Activated CD8-positive, alpha-beta memory T cell treated with anti-CD3 and anti-CD28 coated beads, Interleukin-2, amount 10 ng/mL, durations not matched to agents 7 days and 5 days (primary cell): ENCODE measurements at places on chromosomes 13 and 19.

GRCh38 chr13:48644141-48644540, 9.6 kb upstream of the CYSLTR2 start:
- no peak overlapping the region for H3K4me3 ChIP-seq
- no peaks in the 10 kb centered on the region for H3K4me1 ChIP-seq
- no peaks in the 10 kb centered on the region for H3K36me3 ChIP-seq
- no peak for DNase-seq

DNA sequence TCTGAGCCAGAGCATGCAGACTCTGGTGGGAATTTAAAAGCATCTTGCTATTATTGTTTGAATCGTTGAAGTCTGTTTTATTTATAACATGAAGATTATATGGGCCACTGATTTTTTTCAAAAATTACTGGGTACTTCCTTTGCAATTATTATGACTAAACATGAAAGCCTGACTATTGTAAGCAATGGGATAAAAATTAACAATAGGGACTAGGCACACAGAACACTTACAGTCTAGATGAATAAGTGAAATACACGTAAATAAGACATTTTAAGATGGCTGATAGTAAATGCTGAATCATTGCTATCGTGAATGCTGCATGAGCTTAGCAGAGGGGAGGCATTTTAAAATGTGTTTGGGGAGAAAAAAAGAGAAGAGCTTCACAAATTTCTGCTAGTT, 81.0 kb upstream of the MAB21L1 start:
- no peak overlapping the region for H3K27ac ChIP-seq
- no peaks in the 10 kb centered on the region for H3K4me1 ChIP-seq
- no peaks in the 10 kb centered on the region for H3K27me3 ChIP-seq
- DNase-seq = no peak
- H3K36me3 ChIP-seq = no peaks in the 10 kb centered on the region

DNA sequence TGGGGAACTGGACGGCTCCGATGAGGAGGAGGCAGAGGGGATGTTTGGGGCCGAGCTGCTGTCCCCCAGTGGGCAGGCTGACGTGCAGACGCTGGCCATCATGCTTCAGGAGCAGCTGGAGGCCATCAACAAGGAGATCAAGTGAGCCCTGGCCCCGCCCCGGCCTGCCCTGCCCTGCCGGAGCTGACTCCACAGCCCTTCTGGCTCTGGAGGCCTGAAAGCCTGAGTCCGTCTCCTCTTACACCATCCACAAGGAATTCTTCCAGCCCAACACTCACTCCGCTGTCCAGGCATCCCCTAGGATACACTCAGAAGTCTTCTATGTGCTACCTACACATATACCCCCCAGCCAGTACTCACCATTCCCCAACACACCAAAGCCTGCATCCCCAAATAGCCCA, 17.4 kb downstream of the PPFIA3 start:
- H3K27me3 ChIP-seq = peaks cover 6% of the 10 kb centered on the region
- no peak overlapping the region for H3K27ac ChIP-seq
- no peak overlapping the region for H3K4me3 ChIP-seq
- DNase-seq = no peak

- H3K27me3 ChIP-seq = peaks cover 7% of the 10 kb centered on the region
- H3K27ac ChIP-seq = no peak within 1 kb of the TSS
- H3K4me1 ChIP-seq = peaks cover 29% of the 10 kb centered on the region
- no peak within 1 kb of the TSS for H3K4me3 ChIP-seq
Measured at GRCh38 chr19:39704181-39705044, at the start of gene LGALS14. Gene LGALS14 (plus strand): TSS chr19:39704481. CDS start chr19:39704529, 48 bp downstream.

GRCh38 chr13:51194942-51195341, 27.3 kb upstream of the FAM124A start:
- peaks cover 6% of the 10 kb centered on the region for H3K4me1 ChIP-seq
- DNase-seq = no peak
- peaks cover 46% of the 10 kb centered on the region for H3K27me3 ChIP-seq
- no peak overlapping the region for H3K4me3 ChIP-seq
- H3K36me3 ChIP-seq = no peaks in the 10 kb centered on the region

GRCh38 chr13:20691616-20692015, 11.9 kb upstream of the IL17D start:
- DNase-seq = no peak
- no peak overlapping the region for H3K27ac ChIP-seq
- H3K36me3 ChIP-seq = no peaks in the 10 kb centered on the region
- H3K4me1 ChIP-seq = peaks cover 4% of the 10 kb centered on the region

DNA sequence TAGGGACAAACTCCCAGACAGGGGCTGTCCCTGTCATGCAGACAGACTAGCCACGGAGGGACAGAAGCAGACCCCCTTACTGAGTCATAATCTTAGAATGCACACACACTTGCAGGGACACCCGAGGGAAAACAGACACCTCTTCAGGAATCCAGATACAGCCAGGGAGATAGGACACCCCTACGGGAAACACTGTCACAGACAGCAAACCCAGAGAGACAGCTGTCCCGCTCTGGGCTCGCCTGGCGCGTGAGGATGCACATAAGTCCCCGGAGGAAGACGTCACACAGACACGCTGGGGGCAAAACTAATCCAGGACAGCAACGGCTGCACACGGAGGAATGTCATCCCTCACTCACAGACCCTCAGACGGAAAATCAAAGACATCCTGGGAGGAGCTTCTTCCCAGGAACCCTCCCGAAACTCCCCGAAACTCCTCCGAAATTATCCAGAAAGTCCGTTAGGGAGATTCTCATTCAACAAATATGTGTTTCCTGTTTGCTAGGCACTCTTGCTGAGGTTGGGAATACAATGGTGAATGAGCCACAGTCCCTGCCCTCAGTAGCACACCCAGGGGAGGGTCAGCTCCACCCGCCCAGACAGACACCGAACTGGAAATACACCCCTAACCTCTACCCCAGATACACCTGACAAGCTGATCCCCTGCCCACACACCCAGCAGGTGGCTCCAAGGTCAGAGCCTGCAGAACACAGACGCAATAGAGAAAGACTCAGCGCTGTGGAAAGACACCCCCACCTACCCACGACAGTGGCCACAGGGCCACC, 15.2 kb upstream of the TOMM40 start:
- DNase-seq = no peak
- no peak overlapping the region for H3K27ac ChIP-seq
- no peaks in the 10 kb centered on the region for H3K36me3 ChIP-seq
- H3K27me3 ChIP-seq = no peaks in the 10 kb centered on the region
- H3K4me3 ChIP-seq = no peak overlapping the region

DNA sequence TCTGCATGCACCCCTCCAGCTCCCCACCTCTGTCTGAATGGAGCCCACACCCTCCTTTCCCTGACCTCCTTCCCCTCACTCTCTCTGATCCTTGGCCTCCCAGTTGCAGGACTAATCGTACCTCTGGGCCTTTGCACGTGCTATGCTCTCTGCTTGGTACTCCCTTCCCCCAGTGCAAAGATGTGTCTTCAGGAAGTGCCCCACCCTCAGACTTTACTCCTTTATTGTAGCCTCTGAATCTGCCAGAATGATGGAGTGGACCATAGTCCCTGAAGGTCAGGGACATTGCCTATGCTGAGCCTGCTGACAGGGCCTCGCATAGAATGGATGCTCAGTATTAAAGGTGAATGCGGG, 1.3 kb upstream of the JUND start:
- H3K4me3 ChIP-seq = peak overlapping the region; percentile 72
- no peak for DNase-seq
- H3K36me3 ChIP-seq = peaks cover 31% of the 10 kb centered on the region

DNA sequence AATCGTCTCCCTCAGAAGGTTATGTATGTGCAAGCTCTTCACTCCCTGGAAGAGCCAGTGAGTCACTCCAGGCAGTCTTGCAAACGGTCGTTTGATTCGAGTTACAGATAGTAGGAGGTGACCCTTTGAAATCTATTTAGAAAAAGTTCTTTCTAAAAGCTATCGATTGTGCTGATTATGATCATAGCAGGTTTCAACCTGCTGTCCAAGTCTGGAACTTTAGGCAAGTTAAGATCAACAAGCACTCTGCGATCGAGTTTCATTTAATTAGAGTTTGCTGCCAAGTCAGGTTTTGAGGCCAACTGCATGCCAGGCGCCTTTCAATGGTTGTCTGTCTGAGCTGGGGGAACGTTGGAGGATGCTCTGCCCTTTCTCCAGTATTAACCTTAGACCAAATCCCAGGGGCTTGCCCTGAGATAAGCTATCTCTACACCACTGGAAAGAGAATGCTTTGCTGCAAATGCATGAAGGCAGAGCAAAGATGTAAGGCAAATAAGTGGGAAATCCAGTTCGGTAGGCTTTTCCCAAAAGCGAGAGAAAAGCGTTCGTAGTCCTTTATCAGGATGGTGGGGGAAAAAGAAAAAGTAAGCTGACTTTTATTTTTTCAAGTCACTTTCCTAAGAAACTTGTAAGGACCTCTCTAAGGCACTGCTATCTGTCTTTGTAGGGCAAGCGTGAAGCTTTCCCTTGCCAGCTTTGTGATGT, 287.5 kb downstream of the ATP8A2 start:
- no peak overlapping the region for H3K27ac ChIP-seq
- no peak overlapping the region for H3K4me3 ChIP-seq
- H3K36me3 ChIP-seq = no peaks in the 10 kb centered on the region
- DNase-seq = no peak

- DNase-seq = no peak
- no peaks in the 10 kb centered on the region for H3K27me3 ChIP-seq
- H3K36me3 ChIP-seq = no peaks in the 10 kb centered on the region
- H3K4me1 ChIP-seq = peaks cover 27% of the 10 kb centered on the region
- no peak overlapping the region for H3K27ac ChIP-seq
- no peak overlapping the region for H3K4me3 ChIP-seq
Measured at GRCh38 chr19:51503286-51503817, 1.8 kb upstream of the SIGLEC12 start.

DNA sequence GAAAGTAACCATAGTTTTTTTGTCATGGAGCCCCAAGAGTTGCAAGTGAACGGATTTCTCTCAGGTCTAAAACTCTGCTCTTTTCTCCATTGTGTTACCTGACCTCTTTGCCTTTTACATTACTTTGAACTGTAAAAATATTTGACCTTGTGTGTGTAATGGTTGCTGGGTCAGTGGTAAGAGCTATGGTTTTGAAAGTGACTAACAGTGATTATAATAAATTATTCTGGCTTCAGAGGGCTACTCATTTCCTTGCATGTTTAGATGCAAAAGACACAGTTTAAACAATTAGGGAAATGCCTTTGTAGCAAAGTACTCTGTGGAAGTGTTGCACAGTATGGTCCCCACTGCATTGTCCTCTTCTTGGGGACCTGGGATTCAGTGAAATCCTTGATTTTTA, 29.3 kb upstream of the PSG8 start:
- no peak overlapping the region for H3K27ac ChIP-seq
- no peaks in the 10 kb centered on the region for H3K27me3 ChIP-seq
- H3K4me3 ChIP-seq = no peak overlapping the region
- DNase-seq = no peak
- H3K36me3 ChIP-seq = no peaks in the 10 kb centered on the region

DNA sequence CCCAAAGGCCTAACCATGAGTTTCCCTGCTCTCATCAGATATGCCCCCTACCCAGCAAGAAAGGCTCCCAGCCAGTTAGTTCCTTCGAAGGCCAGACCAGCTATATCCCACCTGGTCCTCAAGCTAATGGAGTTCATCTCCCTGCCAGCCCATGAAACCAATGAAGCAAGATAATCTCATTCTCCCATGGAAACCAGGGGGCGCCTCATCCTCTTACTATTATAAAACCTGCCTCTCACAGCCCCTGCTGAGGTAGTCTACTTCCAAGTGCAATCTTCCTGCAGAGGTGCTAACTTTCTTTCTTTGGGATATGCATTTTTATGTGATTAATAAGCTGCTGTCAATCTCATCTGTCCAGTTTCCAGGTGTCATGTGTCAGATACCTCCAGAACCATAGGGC, 34.0 kb upstream of the ZNF573 start:
- no peak for DNase-seq
- H3K27me3 ChIP-seq = no peaks in the 10 kb centered on the region
- no peak overlapping the region for H3K4me3 ChIP-seq

- H3K27ac ChIP-seq = no peak overlapping the region
- H3K36me3 ChIP-seq = no peaks in the 10 kb centered on the region
- peaks cover 3% of the 10 kb centered on the region for H3K27me3 ChIP-seq
- H3K4me1 ChIP-seq = no peaks in the 10 kb centered on the region
- DNase-seq = no peak
Measured at GRCh38 chr13:95512957-95513356, 39.6 kb upstream of the CLDN10 start.

GRCh38 chr13:96650301-96650886, 343.9 kb downstream of the OXGR1 start:
- H3K4me3 ChIP-seq = no peak overlapping the region
- no peaks in the 10 kb centered on the region for H3K4me1 ChIP-seq
- no peaks in the 10 kb centered on the region for H3K27me3 ChIP-seq
- H3K36me3 ChIP-seq = no peaks in the 10 kb centered on the region
- H3K27ac ChIP-seq = no peak overlapping the region

GRCh38 chr13:113840541-113841352, 23.1 kb downstream of the GAS6 start:
- peaks cover 28% of the 10 kb centered on the region for H3K4me1 ChIP-seq
- H3K4me3 ChIP-seq = no peak overlapping the region
- no peak for DNase-seq
- no peaks in the 10 kb centered on the region for H3K36me3 ChIP-seq
- H3K27me3 ChIP-seq = peaks cover 3% of the 10 kb centered on the region

DNA sequence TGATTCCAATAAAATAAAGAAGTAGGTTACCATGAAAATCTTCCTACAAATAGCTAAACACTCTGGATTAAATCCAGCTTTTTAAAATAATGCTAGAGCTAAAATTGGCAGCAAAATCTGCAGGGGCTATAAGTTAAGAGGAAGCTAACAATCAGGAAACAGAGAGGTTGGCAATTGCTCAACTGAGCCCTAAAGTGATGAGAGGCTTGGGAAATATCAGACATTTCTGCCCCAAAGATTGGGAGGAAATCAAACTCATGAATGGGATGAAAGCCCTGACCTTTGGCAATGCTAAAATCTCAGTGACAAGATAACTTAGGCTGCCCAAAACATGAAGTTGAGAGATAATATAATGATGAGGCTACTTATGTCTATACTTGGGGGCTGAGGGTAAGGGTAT, 1437.9 kb downstream of the EFNB2 start:
- no peak overlapping the region for H3K4me3 ChIP-seq
- no peaks in the 10 kb centered on the region for H3K4me1 ChIP-seq
- H3K36me3 ChIP-seq = no peaks in the 10 kb centered on the region
- H3K27me3 ChIP-seq = no peaks in the 10 kb centered on the region
- no peak overlapping the region for H3K27ac ChIP-seq
- DNase-seq = no peak

DNA sequence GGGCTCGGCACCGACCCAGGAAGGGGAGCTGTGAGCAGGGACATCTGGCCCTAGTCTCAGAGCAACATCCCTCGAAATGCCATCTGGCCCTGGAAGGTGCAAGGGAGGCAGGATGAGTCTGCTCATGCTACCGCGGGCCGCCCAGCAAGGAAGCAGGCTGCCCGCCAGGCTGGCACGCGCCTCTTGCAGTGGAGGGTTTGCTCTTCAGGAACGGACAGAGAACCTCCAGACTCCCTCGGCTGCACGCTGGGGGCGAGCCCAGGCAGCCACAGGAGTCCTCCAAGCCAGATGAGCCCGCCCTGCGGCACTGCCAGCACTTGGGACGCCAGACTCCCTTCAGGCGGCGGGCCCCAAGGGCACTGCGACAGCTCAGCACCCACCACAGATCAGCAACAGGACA, 10.1 kb upstream of the ATP8B3 start:
- H3K27ac ChIP-seq = no peak overlapping the region
- no peak for DNase-seq
- H3K36me3 ChIP-seq = peaks cover 10% of the 10 kb centered on the region

- no peak overlapping the region for H3K4me3 ChIP-seq
- no peak overlapping the region for H3K27ac ChIP-seq
- H3K4me1 ChIP-seq = peaks cover 6% of the 10 kb centered on the region
Measured at GRCh38 chr19:33473653-33474305, 47.8 kb downstream of the PEPD start.

GRCh38 chr13:22644941-22645340, 535.8 kb upstream of the SGCG start:
- DNase-seq = no peak
- no peaks in the 10 kb centered on the region for H3K36me3 ChIP-seq
- H3K27me3 ChIP-seq = no peaks in the 10 kb centered on the region
- H3K4me3 ChIP-seq = no peak overlapping the region
- H3K27ac ChIP-seq = no peak overlapping the region
